ENCODE measurements at places on chromosomes 2 and 18.

GRCh38 chr2:63300835-63301234 lies 250.2 kb downstream of the OTX1 start:
- no peaks in the 10 kb centered on the region for H3K36me3 ChIP-seq
- H3K27ac ChIP-seq = no peak overlapping the region
- DNase-seq = no peak
- no peaks in the 10 kb centered on the region for H3K4me1 ChIP-seq
- H3K4me3 ChIP-seq = no peak overlapping the region
- no peaks in the 10 kb centered on the region for H3K27me3 ChIP-seq

- no peak overlapping the region for H3K27ac ChIP-seq
- no peaks in the 10 kb centered on the region for H3K27me3 ChIP-seq
- DNase-seq = no peak
- no peak overlapping the region for H3K4me3 ChIP-seq
- H3K4me1 ChIP-seq = no peaks in the 10 kb centered on the region
Observed at GRCh38 chr2:64462940-64463700, 9.2 kb downstream of the LGALSL start.

DNA sequence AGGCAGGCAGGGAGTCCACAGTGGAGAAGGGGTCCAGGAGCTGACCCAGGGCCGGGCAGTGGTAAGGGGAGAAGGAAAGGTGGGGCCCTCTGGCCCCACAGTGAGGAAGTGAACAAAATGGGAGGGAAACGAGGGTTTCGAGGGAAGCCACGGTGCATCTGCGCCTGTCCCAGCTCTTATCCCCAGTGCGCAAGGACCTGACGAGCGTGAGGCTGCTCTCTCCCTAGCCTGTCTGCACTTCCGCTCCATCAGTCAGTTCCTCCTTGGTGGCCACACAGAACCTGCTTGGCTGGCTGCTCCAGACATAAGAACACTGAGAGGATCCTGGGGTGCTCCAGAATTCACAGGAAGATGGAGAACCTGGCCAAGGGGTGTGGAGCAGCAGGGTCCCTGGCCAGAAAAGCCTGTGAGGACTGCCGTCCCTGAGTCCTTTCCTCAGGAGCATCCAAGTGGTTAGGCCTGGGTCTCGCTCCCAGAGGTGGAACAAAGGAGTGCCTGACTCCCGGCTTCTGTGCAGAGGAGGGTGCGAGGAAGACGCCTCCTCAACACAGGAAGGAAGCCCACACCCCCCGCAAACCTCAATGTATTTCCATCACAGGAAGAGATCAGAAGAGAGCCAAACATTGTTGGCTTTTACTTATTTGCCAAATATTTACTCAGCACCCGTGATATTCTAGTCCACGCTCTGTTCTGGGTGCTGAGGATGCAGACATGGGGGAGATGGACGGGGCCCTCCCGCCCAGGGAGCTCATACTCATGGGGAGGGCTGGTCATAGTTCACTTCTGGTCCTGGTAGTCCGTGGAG lies 43.7 kb upstream of the SEMA4C start:
- DNase-seq = no peak
- H3K4me3 ChIP-seq = no peak overlapping the region
- H3K27me3 ChIP-seq = no peaks in the 10 kb centered on the region
- H3K27ac ChIP-seq = no peak overlapping the region
- peaks cover 16% of the 10 kb centered on the region for H3K4me1 ChIP-seq

DNA sequence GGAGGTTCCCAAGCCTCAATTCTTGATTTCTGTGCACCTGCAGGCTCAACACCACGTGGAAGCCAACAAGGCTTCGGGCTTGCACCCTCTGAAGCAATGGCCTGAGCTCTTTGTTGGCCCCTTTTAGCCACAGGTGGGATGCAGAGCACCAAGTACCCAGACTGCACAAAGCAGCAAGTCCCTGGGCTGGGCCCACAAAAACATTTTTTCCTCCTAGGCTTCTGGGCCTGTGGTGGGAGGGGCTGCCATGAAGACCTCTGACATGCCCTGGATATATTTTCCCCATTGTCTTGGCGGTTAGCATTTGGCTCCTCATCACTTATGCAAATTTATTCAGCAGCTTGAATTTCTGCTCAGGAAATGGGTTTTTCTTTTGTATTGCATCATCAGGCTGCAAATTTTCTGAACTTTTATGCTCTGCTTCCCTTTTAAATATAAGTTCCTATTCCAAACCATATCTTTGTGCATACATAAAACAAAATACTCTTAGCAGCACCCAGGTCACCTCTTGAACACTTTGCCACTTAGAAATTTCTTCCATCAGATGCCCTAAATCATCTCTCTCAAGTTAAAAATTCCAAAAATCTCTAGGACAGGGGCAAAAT lies 9.0 kb upstream of the MATN3 start:
- H3K36me3 ChIP-seq = no peaks in the 10 kb centered on the region
- H3K4me1 ChIP-seq = peaks cover 4% of the 10 kb centered on the region
- no peaks in the 10 kb centered on the region for H3K27me3 ChIP-seq

- no peak overlapping the region for H3K4me3 ChIP-seq
- no peak overlapping the region for H3K27ac ChIP-seq
- H3K36me3 ChIP-seq = 0 out of 2 replicates have a peak, but pooled peaks cover 5% of the 10 kb centered on the region
Observed at GRCh38 chr2:101130081-101130480, 21.1 kb downstream of the TBC1D8 start.

- no peaks in the 10 kb centered on the region for H3K36me3 ChIP-seq
- DNase-seq = no peak
- H3K4me1 ChIP-seq = no peaks in the 10 kb centered on the region
- no peak overlapping the region for H3K27ac ChIP-seq
- H3K4me3 ChIP-seq = no peak overlapping the region
Observed at GRCh38 chr18:44502790-44503189, 177.9 kb upstream of the SETBP1 start.

GRCh38 chr2:42792087-42792582 lies 248 bp downstream of the HAAO start:
- DNase-seq = no peak
- peaks cover 11% of the 10 kb centered on the region for H3K4me1 ChIP-seq
- no peaks in the 10 kb centered on the region for H3K36me3 ChIP-seq
- H3K4me3 ChIP-seq = peak overlapping the region; percentile 25
- peaks cover 13% of the 10 kb centered on the region for H3K27me3 ChIP-seq

DNA sequence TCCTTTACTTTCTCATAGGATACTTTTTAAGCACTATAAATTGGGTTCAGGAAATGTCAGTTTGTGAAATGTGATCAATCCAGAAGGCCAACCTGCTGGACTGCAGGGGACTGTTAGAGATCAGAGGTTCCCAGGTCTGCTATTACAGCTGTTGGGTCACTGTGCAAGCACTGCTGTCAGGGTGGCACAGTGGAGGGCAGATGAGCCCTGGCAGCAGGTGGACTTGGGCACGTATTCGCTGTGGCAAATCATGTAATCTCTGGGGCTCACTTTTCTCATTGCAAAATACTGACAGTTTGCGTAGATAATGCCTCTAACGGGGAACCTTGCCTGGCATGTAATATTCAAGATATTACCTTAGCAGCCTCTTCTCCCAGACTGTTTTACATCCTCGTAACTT lies 18.1 kb downstream of the RAB31 start:
- no peaks in the 10 kb centered on the region for H3K27me3 ChIP-seq
- H3K4me1 ChIP-seq = peaks cover 5% of the 10 kb centered on the region
- no peak for DNase-seq

DNA sequence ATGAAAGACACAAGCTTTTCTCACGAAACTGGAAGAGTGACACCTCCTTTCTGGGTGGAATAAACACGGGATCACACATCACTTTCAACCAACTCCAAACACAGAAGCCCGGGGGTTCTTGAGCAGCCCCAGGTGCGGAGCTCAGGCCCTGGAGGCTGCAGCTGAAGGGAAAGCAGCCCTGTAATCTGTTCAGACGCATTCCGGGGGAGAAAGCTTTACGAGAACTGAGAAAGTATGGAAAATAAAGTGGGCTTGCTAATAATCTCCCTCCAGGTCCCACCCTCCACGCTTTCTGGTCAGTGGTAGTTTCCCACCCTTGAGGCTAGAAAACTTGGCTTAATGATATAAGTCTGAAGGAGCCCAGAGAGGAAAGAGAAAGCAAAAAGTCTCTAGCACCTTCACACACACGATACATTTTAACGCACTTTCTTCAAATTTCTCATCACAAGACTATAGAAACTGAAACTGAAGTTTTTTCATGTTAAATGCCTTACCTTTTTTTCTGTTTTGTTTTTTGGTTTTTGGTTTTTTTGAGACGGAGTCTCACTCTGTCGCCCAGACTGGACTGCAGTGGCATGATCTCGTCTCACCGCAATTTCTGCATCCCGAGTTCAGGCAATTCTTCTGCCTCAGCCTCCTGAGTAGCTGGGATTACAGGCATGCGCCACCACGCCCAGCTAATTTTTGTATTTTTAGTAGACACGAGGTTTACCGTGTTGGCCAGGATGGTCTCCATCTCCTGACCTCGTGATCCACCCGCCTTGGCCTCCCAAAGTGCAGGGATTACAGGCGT lies 141.3 kb downstream of the AFF3 start:
- H3K27ac ChIP-seq = no peak overlapping the region
- H3K4me1 ChIP-seq = no peaks in the 10 kb centered on the region
- no peaks in the 10 kb centered on the region for H3K36me3 ChIP-seq
- DNase-seq = no peak
- H3K27me3 ChIP-seq = peaks cover 9% of the 10 kb centered on the region

DNA sequence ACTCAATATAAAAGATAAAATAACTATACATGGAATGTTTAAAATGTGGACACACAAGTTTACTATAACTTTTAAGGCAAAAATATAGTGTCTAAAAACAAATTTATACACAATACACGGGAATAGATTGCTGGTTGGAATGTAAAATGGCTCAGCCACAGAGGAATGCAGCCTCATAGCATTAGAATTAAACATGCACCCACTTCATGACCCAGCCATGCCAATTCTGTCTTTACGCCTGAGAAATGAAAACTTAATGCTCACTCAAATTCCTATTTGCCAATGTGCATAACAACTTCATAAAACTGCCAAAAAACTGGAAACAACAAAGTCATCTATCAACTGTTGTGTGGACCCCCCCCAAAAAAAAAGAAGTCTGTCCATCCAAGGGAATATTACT lies 1006.6 kb upstream of the POU3F3 start:
- no peak for DNase-seq
- no peak overlapping the region for H3K4me3 ChIP-seq
- H3K27ac ChIP-seq = no peak overlapping the region
- peaks cover 13% of the 10 kb centered on the region for H3K27me3 ChIP-seq
- no peaks in the 10 kb centered on the region for H3K4me1 ChIP-seq

GRCh38 chr2:7011356-7012083 lies 94.3 kb downstream of the RNF144A start:
- H3K4me3 ChIP-seq = no peak overlapping the region
- H3K4me1 ChIP-seq = peaks cover 20% of the 10 kb centered on the region
- no peaks in the 10 kb centered on the region for H3K27me3 ChIP-seq
- no peaks in the 10 kb centered on the region for H3K36me3 ChIP-seq
- no peak for DNase-seq

DNA sequence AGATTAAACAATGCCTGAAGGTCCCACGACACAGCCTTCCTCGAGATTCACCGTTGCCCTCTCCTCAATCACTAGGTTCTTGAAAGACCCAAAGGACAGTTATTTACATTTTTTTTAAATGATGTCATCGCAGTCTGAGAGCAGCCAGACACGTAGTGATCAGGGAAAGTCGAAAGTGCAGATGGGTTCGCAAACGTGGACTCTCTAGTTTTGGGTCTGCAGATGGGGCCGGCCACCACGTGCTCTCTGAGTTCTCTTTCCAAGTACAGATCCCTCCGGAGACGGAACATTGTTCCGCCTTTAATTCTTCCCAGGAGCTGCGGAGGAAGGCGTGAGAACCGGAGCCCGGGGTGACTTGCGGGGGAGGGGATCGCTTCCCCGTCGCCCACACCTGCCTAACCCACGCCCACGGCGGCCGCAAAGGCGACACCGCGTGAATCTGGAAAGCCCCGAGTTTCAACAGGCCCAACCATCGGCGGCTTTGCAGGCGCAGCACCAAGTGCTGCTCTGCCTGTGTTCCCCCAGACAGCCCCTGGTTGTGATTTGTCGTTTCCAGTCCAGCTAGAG lies 54.3 kb downstream of the PKDCC start:
- DNase-seq = no peak
- no peaks in the 10 kb centered on the region for H3K27me3 ChIP-seq
- no peaks in the 10 kb centered on the region for H3K36me3 ChIP-seq

DNA sequence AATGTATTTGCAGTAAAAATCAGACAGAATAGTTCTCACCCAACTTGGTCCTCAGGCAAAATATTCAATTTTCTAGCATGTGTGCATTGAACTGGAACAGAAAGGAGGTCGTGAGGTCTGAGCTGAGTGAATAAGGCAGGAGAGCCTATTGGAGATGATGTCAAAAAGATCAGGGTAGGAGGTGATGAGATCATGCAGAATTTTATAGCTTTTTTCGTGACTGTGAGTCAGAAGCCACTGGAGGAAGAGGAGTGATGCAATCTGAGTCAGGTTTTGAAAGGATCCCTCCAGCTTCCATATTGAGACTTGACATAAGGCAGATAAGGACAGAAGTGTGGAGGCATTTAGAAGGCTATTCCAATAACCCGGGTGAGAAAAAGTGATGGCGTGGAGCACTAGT lies 299.5 kb upstream of the SOX11 start:
- no peaks in the 10 kb centered on the region for H3K36me3 ChIP-seq
- H3K27ac ChIP-seq = no peak overlapping the region
- H3K27me3 ChIP-seq = no peaks in the 10 kb centered on the region
- no peak overlapping the region for H3K4me3 ChIP-seq
- no peak for DNase-seq

GRCh38 chr2:46555646-46556234 lies 76.4 kb downstream of the TMEM247 start:
- H3K27me3 ChIP-seq = no peaks in the 10 kb centered on the region
- H3K4me1 ChIP-seq = peaks cover 6% of the 10 kb centered on the region
- no peak overlapping the region for H3K4me3 ChIP-seq
- no peak overlapping the region for H3K27ac ChIP-seq

GRCh38 chr2:173969886-173970285 lies 4.7 kb upstream of the SP3 start:
- H3K4me3 ChIP-seq = no peak overlapping the region
- peaks cover 18% of the 10 kb centered on the region for H3K4me1 ChIP-seq
- no peaks in the 10 kb centered on the region for H3K36me3 ChIP-seq
- H3K27ac ChIP-seq = no peak overlapping the region
- no peak for DNase-seq
- no peaks in the 10 kb centered on the region for H3K27me3 ChIP-seq

- no peaks in the 10 kb centered on the region for H3K27me3 ChIP-seq
- peaks cover 26% of the 10 kb centered on the region for H3K4me1 ChIP-seq
- H3K36me3 ChIP-seq = no peaks in the 10 kb centered on the region
- no peak for DNase-seq
- no peak overlapping the region for H3K4me3 ChIP-seq
Observed at GRCh38 chr2:28580078-28580477, 84.2 kb downstream of the PLB1 start.

GRCh38 chr2:213232649-213233437 lies 51.4 kb upstream of the SPAG16 start:
- H3K27ac ChIP-seq = no peak overlapping the region
- H3K36me3 ChIP-seq = no peaks in the 10 kb centered on the region
- no peak overlapping the region for H3K4me3 ChIP-seq

DNA sequence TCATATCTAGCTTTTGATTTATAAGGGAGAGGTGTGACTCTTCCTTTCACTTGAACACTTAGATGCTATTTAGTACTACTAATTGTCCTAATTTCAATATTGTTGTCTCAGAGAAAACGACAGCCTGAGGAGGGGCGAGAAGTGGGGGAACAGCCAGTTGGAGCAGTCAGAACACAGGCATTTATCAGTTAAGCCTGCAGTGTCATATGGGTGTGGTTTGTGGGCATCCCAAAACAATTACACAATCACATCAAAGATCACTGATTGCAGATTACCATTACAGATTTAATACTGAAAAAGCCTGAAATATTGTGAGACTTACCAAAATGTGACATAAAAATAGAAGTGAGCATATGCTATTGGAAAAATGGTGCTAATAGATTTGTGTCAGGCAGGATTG lies 15.8 kb downstream of the TMEM131 start:
- no peak overlapping the region for H3K27ac ChIP-seq
- H3K36me3 ChIP-seq = peaks cover 2% of the 10 kb centered on the region
- DNase-seq = no peak
- no peaks in the 10 kb centered on the region for H3K4me1 ChIP-seq
- H3K27me3 ChIP-seq = no peaks in the 10 kb centered on the region
